ENCODE measurements at places on chromosomes 16 and 17.

DNA sequence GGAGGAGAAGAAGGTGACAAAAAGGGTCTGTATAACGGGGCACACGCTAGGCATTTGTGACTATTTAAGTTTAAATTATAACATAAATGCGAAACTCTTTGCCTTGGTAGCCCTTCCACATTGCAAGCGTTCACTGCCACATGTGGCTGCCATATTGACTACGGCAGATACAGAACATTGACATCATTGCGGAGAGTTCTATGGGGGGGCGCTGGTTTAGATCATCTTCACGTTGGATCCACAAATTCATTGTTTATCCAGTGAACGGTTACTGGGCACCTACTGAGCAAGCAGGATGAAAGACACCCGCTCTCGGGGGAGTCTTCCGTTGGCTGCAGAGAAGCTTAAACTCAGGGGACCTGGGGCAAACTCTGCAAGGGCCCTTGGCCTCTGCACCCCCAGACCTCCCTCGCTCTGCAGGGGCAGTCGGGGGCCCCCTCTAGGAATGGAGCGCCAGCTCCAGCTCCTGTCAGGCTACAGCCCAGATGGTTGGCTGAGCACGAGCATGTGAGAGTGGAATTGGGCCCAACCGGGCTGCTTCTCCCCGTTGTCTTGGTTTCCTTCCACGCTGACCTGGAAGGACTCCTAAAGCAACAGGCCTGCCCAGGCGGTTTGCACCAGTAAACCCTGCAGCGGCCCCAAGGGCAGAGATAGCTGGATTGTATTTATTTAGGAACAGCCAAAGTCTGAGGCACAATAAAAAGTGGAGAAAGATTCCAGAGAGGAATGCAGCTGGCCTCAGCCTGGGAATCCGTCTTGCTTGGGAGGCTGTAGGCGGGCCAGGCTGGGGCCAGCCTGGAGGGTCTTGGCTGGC, 172.2 kb downstream of the SEC14L1 start:
- peaks cover 16% of the 10 kb centered on the region for H3K4me1 ChIP-seq
- no peaks in the 10 kb centered on the region for H3K27me3 ChIP-seq
- DNase-seq, result peak; percentile 31
- no peak overlapping the region for H3K27ac ChIP-seq

GRCh38 chr17:61878984-61879612, 15.8 kb upstream of the BRIP1 start:
- H3K27ac ChIP-seq, result no peak overlapping the region
- H3K36me3 ChIP-seq, result peaks cover 12% of the 10 kb centered on the region
- no peaks in the 10 kb centered on the region for H3K4me1 ChIP-seq
- no peak overlapping the region for H3K4me3 ChIP-seq
- no peak for DNase-seq

DNA sequence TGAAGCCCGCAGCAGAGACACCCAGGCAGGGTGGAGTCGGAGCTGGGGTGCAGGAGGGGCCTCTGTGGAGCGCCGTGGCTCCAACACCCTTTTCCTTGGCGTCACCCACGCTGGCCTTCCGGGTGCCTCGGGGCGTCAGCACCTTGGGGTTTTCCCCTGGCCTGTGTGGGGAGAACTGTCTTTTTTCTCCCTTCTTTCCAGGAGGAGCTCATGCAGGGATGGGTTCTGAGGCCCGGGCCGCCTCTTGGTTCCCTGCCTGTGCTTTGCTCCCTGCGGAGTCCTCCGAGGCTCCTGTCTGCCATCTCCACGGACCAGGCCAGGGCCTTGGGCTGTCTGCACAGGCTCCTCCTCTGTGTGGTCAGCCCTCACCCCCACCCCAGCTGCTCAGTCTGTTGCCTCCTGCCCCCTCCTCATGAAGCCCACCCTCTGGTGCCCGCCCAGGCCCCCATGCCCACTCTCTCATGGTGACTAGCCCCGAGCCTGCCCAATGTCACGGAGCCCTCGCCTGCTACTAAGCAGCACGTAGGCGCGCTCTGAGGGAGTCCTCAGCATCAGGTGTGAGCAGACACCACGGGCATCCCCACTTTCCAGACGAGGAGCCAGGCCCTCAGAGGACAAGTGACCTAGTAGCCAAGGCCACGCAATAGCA, 5.0 kb downstream of the KATNB1 start:
- H3K27ac ChIP-seq, result no peak overlapping the region
- DNase-seq, result no peak
- no peaks in the 10 kb centered on the region for H3K36me3 ChIP-seq

- no peak for DNase-seq
- H3K36me3 ChIP-seq, result no peaks in the 10 kb centered on the region
- H3K27me3 ChIP-seq, result no peaks in the 10 kb centered on the region
- H3K4me3 ChIP-seq, result no peak overlapping the region
Observed at GRCh38 chr17:59362811-59363205, 31.4 kb downstream of the YPEL2 start.

GRCh38 chr17:573036-573435, 141.6 kb downstream of the VPS53 start:
- H3K4me3 ChIP-seq, result no peak overlapping the region
- no peaks in the 10 kb centered on the region for H3K36me3 ChIP-seq
- H3K4me1 ChIP-seq, result no peaks in the 10 kb centered on the region
- H3K27me3 ChIP-seq, result no peaks in the 10 kb centered on the region

GRCh38 chr17:28878981-28879380, 18.6 kb downstream of the FLOT2 start:
- no peak overlapping the region for H3K4me3 ChIP-seq
- H3K4me1 ChIP-seq, result no peaks in the 10 kb centered on the region
- no peaks in the 10 kb centered on the region for H3K27me3 ChIP-seq
- DNase-seq, result peak; percentile 54
- H3K36me3 ChIP-seq, result no peaks in the 10 kb centered on the region

GRCh38 chr17:3788200-3788599, 12.8 kb downstream of the ITGAE start:
- H3K4me3 ChIP-seq, result no peak overlapping the region
- H3K27me3 ChIP-seq, result no peaks in the 10 kb centered on the region
- no peak for DNase-seq
- no peak overlapping the region for H3K27ac ChIP-seq
- no peaks in the 10 kb centered on the region for H3K36me3 ChIP-seq

- no peak overlapping the region for H3K4me3 ChIP-seq
- H3K27ac ChIP-seq, result no peak overlapping the region
- no peaks in the 10 kb centered on the region for H3K27me3 ChIP-seq
- no peak for DNase-seq
- no peaks in the 10 kb centered on the region for H3K4me1 ChIP-seq
Observed at GRCh38 chr17:57744195-57745170, 616 bp downstream of the CCDC182 start.

- peaks cover 48% of the 10 kb centered on the region for H3K27me3 ChIP-seq
- peak; percentile 97 for DNase-seq
- H3K4me1 ChIP-seq, result peaks cover 37% of the 10 kb centered on the region
- H3K36me3 ChIP-seq, result no peaks in the 10 kb centered on the region
- H3K4me3 ChIP-seq, result peak within 1 kb of the TSS; percentile 95
Observed at GRCh38 chr16:714558-715476, at the start of gene METRN. METRN (plus strand) TSS chr16:715118; CDS start chr16:715290, 172 bp downstream.

DNA sequence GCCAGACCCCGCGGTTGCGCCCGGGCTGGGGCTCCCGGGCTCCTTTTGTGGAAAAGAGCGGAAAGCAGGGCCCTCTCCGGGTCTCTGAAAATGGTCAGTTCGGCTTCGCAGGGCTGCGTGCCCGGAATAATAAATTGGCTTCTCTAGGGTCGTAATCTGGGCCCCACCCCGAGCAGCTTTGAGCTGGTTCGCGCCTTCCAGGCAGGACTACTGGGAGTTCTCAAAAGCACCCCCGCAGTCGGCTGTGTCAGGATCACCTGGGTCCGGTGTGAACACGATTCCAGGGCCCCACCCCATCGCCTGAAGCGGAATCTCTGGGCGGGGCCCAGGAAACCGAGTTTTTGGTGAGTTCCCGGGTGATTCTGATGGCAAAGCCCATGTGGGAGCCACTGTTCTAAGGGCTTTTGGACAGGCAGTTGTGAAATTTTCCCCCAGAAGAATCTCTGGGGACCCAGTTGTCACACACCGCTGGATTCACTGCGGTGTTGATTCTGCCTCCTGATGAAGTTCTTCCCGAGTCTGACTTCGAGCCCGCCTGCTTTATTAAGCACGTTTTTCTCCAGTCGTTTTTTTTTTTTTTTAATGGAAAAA, 77.0 kb downstream of the MRC2 start:
- peaks cover 25% of the 10 kb centered on the region for H3K4me1 ChIP-seq
- H3K27ac ChIP-seq, result no peak overlapping the region
- peak overlapping the region; percentile 94 for H3K4me3 ChIP-seq
- DNase-seq, result no peak
- H3K36me3 ChIP-seq, result no peaks in the 10 kb centered on the region
- H3K27me3 ChIP-seq, result peaks cover 41% of the 10 kb centered on the region

- no peaks in the 10 kb centered on the region for H3K27me3 ChIP-seq
- DNase-seq, result no peak
- H3K36me3 ChIP-seq, result no peaks in the 10 kb centered on the region
- no peak overlapping the region for H3K27ac ChIP-seq
Observed at GRCh38 chr17:45700171-45701090, 83.7 kb upstream of the CRHR1 start.

GRCh38 chr17:46061435-46061834, 62.4 kb downstream of the STH start:
- H3K27ac ChIP-seq, result no peak overlapping the region
- DNase-seq, result no peak

- peaks cover 5% of the 10 kb centered on the region for H3K4me1 ChIP-seq
- no peaks in the 10 kb centered on the region for H3K27me3 ChIP-seq
- no peak overlapping the region for H3K4me3 ChIP-seq
- no peak overlapping the region for H3K27ac ChIP-seq
- H3K36me3 ChIP-seq, result no peaks in the 10 kb centered on the region
Observed at GRCh38 chr17:77618731-77619130, 339.8 kb upstream of the TNRC6C start.

DNA sequence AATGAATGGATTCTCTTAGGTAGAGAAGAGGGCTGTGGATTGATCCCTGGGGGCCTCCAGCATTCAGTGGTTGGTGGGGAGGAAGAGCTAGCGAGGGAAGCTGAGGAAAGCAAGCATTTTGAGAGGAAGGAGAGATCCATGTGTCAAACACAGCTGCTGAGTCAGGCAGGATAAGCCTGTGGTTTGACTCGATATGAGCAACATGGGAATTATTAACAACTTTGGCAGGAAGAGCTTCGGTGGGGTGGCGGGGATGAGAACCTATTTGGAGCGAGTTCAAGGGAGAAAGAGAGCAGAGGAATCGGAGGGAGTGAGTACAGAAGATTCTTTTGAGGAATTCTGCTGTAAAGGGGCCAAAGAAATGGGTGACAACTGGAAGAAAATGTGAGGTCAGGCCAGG, 59.5 kb upstream of the CDC42EP4 start:
- H3K4me3 ChIP-seq, result no peak overlapping the region
- H3K27me3 ChIP-seq, result no peaks in the 10 kb centered on the region
- H3K27ac ChIP-seq, result no peak overlapping the region
- H3K36me3 ChIP-seq, result no peaks in the 10 kb centered on the region
- H3K4me1 ChIP-seq, result peaks cover 3% of the 10 kb centered on the region

- DNase-seq, result no peak
- H3K36me3 ChIP-seq, result no peaks in the 10 kb centered on the region
- H3K27me3 ChIP-seq, result no peaks in the 10 kb centered on the region
- H3K4me1 ChIP-seq, result peaks cover 72% of the 10 kb centered on the region
- no peak overlapping the region for H3K27ac ChIP-seq
Observed at GRCh38 chr16:51540259-51540658, 389.2 kb upstream of the SALL1 start.

DNA sequence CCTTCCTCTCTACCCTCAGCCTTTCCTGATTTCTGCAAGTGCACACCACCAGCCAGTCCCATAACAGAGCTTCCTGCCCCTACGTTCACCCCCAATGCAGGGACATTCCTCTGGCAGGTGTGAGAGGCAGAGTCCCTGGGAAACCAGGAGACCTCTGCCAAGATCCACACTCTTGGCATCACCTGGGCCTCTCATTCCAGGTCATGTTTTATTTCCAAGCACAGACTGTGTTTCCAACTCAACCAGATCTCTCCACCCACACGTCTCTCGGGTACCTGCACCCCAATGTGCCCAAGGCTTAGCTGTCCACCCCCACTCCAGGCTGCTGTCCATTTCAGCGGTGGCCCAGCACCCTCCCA, 21.0 kb upstream of the PHB1 start:
- H3K36me3 ChIP-seq, result no peaks in the 10 kb centered on the region
- no peak overlapping the region for H3K4me3 ChIP-seq
- peaks cover 34% of the 10 kb centered on the region for H3K4me1 ChIP-seq

GRCh38 chr16:80417706-80418271, 123.0 kb upstream of the DYNLRB2 start:
- H3K36me3 ChIP-seq, result no peaks in the 10 kb centered on the region
- H3K4me1 ChIP-seq, result no peaks in the 10 kb centered on the region
- H3K27me3 ChIP-seq, result no peaks in the 10 kb centered on the region
- H3K27ac ChIP-seq, result no peak overlapping the region
- no peak overlapping the region for H3K4me3 ChIP-seq

GRCh38 chr17:63967953-63968352, 4.8 kb downstream of the SCN4A start:
- H3K27me3 ChIP-seq, result no peaks in the 10 kb centered on the region
- no peaks in the 10 kb centered on the region for H3K4me1 ChIP-seq
- no peak overlapping the region for H3K4me3 ChIP-seq
- no peak for DNase-seq
- no peaks in the 10 kb centered on the region for H3K36me3 ChIP-seq

DNA sequence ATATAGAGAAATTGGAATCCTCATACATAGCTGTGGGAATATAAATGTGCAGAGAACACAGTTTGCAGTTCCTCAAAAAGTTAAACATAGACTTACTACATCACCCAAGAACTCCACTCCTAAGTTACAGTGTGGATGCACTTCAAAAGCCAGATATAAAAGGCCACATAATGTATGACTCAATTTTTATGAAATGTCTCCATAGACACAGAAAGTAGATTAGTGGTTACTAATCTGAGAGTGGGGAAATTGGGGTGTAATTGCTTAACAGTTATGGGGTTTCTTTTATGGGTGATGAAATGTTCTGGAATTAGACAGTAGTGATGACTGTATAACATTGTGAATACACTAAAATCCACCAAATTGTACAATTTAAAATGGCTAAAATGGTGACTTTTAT, 60.9 kb downstream of the CACNG1 start:
- no peaks in the 10 kb centered on the region for H3K4me1 ChIP-seq
- no peak overlapping the region for H3K4me3 ChIP-seq
- no peaks in the 10 kb centered on the region for H3K27me3 ChIP-seq
- peaks cover 15% of the 10 kb centered on the region for H3K36me3 ChIP-seq
- no peak for DNase-seq

DNA sequence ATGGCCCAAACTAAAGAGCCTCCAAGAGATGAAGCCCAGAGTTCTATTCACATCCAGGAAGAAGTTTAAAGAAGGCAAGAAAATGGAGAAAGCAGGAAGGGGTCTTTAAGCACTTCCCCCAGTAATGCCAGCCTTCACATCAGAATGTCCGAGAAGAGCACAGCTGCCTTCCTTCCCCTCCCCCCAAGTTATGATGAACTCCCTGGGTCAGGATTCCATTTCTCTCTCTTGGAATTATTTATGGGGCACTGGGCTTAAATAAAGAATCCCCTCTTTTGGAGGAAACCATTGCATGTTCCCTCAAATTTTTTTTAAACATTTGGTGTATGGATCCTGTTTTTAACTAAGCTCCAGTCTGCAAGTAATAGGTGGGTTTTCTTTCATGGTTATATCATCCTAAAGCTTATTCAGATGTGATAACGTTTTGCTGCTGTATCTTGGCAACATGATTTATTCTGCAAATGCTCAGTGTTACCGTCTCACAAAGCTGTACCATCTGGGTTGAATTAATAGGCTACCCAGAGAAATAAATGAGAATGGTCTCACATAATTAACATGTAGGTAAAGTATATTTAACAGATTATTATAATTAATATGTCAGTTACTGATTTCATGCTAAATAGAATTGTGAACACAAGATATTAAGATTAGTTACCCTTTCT, 160.9 kb upstream of the TOX3 start:
- no peak overlapping the region for H3K4me3 ChIP-seq
- peaks cover 13% of the 10 kb centered on the region for H3K4me1 ChIP-seq

- no peaks in the 10 kb centered on the region for H3K27me3 ChIP-seq
- no peaks in the 10 kb centered on the region for H3K36me3 ChIP-seq
- no peak overlapping the region for H3K27ac ChIP-seq
- DNase-seq, result no peak
- H3K4me1 ChIP-seq, result no peaks in the 10 kb centered on the region
Observed at GRCh38 chr16:50437769-50438437, 69.1 kb upstream of the BRD7 start.
